Activated CD8-positive, alpha-beta T cell treated with anti-CD3 and anti-CD28 coated beads for 36 hours (primary cell): ENCODE measurements at places on chromosomes 13 and 19. TPM values are rescaled to one million over a fixed set of nuclear protein-coding genes. Genes with fewer than 3 reads are reported as not detected.

GRCh38 chr13:77827332-77827731 is 91.3 kb downstream of the EDNRB start:
- no peak overlapping the region for H3K27ac ChIP-seq
- no peaks in the 10 kb centered on the region for H3K36me3 ChIP-seq
- no peak overlapping the region for H3K4me3 ChIP-seq

DNA sequence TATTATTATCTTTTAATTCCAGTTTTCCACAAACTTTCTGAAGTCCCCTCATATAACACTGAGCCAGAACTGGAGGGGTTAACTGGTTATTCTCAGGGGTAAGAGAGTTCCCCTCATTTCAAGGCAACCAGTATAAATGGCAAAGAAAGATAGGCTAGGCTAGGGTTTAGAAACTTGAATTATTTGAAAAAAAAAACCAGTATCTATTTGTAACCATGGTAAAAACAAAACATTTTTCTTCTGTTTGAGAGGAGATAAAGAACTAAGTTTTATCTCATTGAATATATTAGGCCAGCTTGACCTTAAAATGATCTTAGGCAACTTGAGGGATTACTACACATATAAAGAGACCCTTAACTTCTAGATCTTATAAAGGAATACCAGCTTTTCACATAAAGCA is 19.6 kb downstream of the SUPT20H start:
- H3K36me3 ChIP-seq = peaks cover 40% of the 10 kb centered on the region
- no peaks in the 10 kb centered on the region for H3K27me3 ChIP-seq
- DNase-seq = no peak
- H3K4me1 ChIP-seq = peaks cover 2% of the 10 kb centered on the region
- H3K4me3 ChIP-seq = no peak overlapping the region
- H3K27ac ChIP-seq = no peak overlapping the region

GRCh38 chr19:38908911-38909310 is 3.1 kb downstream of the CCER2 start:
- peaks cover 30% of the 10 kb centered on the region for H3K4me1 ChIP-seq
- H3K36me3 ChIP-seq = peaks cover 31% of the 10 kb centered on the region
- peak; percentile 26 for DNase-seq
- H3K27ac ChIP-seq = peak overlapping the region; percentile 68

PDX1 gene
- total RNA-seq = not detected

EBI3 gene
- total RNA-seq = 7.3 TPM

GNA15 gene
- 45.5 TPM for total RNA-seq

- no peak for DNase-seq
- no peak overlapping the region for H3K4me3 ChIP-seq
- H3K36me3 ChIP-seq = peaks cover 61% of the 10 kb centered on the region
These were observed 6.2 kb downstream of the ZNF708 start for GRCh38 chr19:21323000-21323399.

- H3K27ac ChIP-seq = no peak overlapping the region
- H3K4me1 ChIP-seq = no peaks in the 10 kb centered on the region
- no peak for DNase-seq
- no peak overlapping the region for H3K4me3 ChIP-seq
- H3K36me3 ChIP-seq = no peaks in the 10 kb centered on the region
- H3K27me3 ChIP-seq = no peaks in the 10 kb centered on the region
These were observed 873.9 kb downstream of the SLITRK1 start for GRCh38 chr13:83008212-83008929.

LILRB4 gene
- not detected for total RNA-seq

DNA sequence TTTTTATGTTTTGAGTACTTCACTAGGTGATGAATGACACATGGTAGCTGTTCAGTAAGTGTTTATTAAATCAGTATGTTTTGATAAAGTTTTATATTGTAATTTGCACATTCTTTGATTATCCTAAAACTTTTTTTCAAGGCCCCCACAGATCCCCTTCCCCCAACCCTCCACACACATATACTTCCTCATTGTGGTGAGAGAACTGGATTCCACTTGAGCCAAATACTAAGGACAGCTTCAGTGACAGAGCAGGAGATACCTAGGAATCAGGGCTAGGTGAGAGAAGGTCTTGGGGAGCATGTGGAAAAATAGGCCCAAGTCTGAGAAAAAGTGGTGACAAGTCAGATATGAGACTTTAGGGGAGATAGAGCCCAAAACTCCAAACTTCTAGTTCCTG is 174.6 kb downstream of the TDRD3 start:
- H3K27ac ChIP-seq = no peak overlapping the region
- no peaks in the 10 kb centered on the region for H3K27me3 ChIP-seq
- no peaks in the 10 kb centered on the region for H3K4me1 ChIP-seq
- H3K36me3 ChIP-seq = peaks cover 38% of the 10 kb centered on the region
- DNase-seq = no peak
- H3K4me3 ChIP-seq = no peak overlapping the region

SPACA4 gene
- not detected for total RNA-seq

GRCh38 chr19:16645140-16645539 is 14.8 kb downstream of the SMIM7 start:
- H3K27me3 ChIP-seq = no peaks in the 10 kb centered on the region
- no peak for DNase-seq
- H3K4me1 ChIP-seq = peaks cover 13% of the 10 kb centered on the region
- peaks cover 48% of the 10 kb centered on the region for H3K36me3 ChIP-seq
